Ecto neural progenitor cell (in vitro differentiated cells): ENCODE measurements at places on chromosomes 12 and 14.

DNA sequence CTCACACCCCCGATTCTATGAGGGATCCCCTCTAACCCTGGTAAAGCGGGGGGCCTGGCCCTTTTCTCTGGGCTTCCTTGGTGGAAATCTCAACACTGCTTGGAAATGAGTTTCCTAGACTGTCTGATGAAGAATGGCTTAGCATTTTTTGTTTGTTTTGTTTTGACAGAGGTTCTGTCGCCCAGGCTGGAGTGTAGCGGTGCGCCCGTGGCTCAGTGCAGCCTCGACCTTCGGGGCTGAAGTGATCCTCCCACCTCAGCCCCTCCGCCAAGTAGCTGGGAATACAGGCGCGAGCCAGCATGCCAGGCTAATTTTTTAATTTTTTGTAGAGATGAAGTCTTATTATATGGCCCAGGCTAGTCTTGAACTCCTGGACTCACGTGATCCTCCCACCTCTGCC lies 30.3 kb downstream of the TC2N start:
- no peak for DNase-seq

DNA sequence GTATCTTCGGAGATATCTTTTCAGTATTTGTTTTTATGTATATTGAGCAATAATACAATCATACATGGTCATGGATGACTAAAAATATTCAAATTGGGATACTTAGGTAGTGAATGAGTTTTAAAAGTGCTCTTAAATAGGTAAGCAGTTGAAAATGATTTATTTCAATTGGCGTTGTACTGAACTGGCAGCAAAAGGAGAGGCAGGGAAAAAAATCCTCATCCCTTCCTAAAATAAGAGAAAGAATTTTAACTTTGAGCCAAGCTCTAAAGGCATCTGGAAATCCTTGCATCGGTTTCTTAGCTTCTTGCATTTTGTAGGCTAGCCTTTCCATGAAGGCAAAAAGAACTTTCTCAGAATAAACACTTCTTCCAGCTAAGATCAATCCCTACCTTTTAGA lies 125.2 kb downstream of the MGST1 start:
- DNase-seq: no peak

DNA sequence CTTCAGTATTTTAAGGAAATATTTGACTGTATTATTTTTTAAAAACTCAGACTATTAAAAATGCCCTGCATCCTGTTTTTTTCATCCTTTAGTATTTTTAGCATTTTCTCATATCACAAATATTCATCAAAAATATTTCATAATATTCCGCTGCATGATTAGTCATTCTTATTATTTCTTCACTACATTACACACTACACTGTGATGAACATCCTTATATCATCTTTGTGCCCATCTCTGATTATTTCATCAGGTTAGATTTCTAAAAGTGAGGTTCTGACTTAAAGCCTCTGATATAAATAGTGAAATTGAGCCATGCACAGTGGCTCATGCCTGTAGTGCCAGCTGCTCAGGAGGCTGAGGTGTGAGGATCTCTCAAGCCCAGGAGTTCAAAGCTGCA lies 8.1 kb downstream of the COCH start:
- no peak for DNase-seq

- no peak for DNase-seq
Observed at GRCh38 chr12:19148860-19149259, 19.3 kb downstream of the PLEKHA5 start.

- no peak for DNase-seq
Observed at GRCh38 chr14:75025082-75025481, 22.4 kb downstream of the EIF2B2 start.

- no peak for DNase-seq
Observed at GRCh38 chr14:55889124-55889523, 229.1 kb upstream of the PELI2 start.

GRCh38 chr14:32364941-32365340 lies 35.8 kb downstream of the AKAP6 start:
- no peak for DNase-seq
